ENCODE measurements at places on chromosomes 7 and 10.

DNA sequence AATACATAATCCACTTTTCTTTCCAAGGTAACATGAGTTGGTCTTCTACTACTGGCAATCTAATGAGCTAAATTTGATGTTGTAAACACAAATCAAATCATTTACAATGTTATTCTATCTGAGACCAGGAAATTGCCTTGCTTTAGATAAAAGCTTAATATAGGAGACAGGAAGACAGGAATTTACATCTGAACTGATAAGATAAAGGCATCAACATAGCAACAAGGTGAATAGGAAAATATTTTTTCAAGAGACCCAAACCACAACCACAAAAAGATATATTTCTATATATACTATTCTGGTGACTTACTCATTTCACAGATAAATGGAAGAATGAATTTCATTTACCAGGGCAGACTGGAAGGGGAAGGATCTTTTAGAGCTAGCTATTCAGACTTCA, 46.3 kb upstream of the CALCR start:
- DNase-seq = no peak

DNA sequence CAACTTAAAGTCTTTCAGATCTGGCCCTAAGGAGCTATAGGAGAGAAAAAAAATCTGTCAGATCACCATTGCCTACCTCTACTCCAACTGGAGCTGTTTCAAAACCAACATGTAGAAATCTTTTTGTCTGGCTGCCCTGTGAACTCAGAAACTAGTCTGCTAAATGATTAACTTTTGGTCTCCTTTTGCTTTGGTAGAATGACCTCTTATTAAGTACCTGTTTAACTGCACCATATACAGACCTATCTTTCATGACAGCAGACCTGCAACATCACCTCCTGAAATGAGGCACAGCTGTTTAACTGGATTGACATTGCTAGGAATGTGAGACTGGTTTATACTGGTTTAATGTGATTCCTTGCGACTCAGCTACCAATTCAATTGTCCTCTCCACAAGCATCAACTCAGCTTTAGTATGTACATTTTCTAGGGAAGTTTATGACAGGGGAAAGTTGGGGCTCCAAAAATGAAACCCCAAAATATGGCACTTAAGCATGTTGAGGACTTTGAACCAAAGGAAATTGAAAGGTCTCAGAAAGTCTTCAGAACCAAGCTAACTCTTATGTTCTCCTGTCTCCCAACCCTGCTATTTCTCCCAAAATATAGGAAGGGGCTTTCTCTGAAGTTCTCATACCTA, 1.8 kb downstream of the CYP3A43 start:
- DNase-seq = no peak

GRCh38 chr7:80848841-80849240, 70.0 kb downstream of the SEMA3C start:
- DNase-seq = no peak

GRCh38 chr7:26989897-26990670, 105.7 kb downstream of the HOXA1 start:
- DNase-seq = no peak

DNA sequence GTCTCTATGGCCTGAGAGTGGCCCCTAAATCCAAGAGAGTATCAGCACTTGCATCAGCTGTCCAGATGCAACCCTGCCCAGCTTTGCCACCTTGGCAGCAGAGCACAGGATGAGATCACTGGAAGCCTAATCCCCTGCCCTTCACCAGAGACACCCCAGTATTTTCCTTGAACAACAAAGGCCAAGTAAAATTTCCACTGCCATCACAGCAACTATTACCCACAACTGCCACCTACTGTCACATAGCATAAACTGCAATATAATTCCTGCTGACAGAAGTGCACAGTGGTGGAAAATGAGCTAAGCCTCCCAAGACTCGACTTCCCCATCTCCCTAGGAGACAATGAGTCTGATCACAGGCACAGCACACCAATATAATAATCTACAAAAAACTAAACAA, 462.8 kb upstream of the ZWINT start:
- no peak for DNase-seq

DNA sequence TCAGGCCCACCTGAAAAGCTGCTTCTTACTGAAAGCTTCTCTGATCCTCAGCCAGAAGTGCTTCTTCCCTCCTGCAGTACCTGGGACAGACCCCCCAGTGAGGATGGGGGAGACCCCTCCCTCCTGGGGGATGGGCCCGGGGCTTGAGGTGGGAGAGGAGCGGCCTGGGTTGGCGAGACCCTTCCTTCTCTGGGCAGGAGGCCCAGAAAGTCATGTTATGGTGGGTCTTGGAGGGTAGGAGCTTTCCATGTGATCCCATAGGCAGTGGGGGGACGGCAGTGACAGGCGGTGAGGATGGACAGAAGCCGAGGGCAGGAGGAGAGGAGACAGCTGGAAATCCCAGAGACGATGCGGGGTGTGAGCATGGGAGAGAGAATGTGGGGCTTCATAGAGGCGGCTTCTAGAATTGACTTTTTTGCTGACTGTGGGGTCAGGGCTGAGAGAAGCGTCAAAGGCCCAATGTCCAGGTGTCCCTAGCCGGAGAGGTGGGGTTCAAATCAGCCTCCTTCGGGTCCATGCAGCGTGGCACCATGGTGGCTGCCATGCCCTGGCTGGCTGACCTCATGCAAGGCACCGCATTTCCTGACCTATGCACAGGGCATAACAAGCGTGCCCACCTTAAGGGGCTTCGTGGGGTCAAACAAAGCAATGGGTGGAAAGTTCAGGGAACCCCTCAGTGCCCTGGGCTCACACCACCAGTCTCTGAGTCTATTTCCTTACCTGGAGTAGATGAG, 154.0 kb downstream of the UBE2H start:
- no peak for DNase-seq

- DNase-seq = no peak
Observed at GRCh38 chr10:103585011-103585405, 91.5 kb downstream of the NEURL1 start.

- no peak for DNase-seq
Observed at GRCh38 chr7:138975343-138976104, 5.7 kb downstream of the KIAA1549 start.

- DNase-seq = no peak
Observed at GRCh38 chr10:112327678-112328077, 44.5 kb downstream of the TECTB start.

- no peak for DNase-seq
Observed at GRCh38 chr7:47180516-47180826, 401.4 kb downstream of the TNS3 start.

- peak; percentile 73 for DNase-seq
Observed at GRCh38 chr10:132939957-132940790, 2.2 kb downstream of the CFAP46 start.

- DNase-seq = no peak
Observed at GRCh38 chr10:34723750-34724149, 91.3 kb downstream of the PARD3 start.

- no peak for DNase-seq
Observed at GRCh38 chr10:86964061-86964846, 4.0 kb upstream of the ADIRF start.

DNA sequence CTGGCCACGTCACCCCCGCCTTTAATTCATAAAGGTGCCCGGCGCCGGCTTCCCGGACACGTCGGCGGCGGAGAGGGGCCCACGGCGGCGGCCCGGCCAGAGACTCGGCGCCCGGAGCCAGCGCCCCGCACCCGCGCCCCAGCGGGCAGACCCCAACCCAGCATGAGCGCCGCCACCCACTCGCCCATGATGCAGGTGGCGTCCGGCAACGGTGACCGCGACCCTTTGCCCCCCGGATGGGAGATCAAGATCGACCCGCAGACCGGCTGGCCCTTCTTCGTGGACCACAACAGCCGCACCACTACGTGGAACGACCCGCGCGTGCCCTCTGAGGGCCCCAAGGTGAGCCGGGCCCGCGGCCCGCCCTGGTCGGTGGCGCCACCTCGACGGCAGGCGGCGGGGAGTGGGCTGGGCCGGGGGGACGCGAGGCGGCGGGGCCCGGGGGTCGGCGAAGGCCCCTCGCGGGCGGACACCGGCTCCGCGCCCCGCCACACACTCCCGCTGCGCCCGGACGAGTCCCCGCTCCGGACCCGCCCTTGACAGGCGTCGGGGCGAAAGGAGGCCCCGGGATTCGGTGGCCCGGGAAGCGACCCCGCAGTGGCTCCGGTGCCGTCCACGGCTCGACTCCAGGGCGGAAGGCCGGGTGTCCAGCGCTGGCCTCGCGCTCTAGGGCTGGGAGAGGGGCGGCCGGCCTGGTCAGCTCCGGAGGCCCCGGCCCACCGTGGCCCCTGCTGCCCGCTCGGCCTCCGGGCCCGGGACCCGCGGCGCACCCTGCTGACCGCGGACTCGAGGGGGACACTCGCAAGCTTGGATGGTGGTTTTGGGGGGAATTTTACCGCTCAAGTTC, 557 bp downstream of the BAG3 start:
- DNase-seq = peak; percentile 34

DNA sequence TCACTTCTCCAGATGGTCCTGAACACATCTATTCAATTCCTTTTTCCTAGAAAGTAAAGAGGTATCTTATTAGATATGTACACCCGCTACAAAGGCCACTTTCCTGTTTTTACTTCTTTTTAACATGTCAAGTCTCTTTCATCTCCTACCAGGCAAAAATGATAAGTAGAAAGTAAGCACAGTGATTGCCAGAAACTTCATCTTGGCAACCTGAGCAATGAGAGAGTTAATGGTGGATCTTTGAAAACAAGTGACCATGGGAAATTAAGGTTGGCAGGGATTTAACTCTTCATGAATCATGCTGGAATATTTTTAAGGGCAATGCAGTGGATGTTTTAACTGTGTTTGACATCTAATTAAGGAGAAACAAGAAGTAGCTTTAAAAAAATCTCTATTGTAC, 2.7 kb downstream of the SEMA3A start:
- DNase-seq = no peak

- no peak for DNase-seq
Observed at GRCh38 chr10:69908124-69908523, 106.4 kb downstream of the COL13A1 start.

DNA sequence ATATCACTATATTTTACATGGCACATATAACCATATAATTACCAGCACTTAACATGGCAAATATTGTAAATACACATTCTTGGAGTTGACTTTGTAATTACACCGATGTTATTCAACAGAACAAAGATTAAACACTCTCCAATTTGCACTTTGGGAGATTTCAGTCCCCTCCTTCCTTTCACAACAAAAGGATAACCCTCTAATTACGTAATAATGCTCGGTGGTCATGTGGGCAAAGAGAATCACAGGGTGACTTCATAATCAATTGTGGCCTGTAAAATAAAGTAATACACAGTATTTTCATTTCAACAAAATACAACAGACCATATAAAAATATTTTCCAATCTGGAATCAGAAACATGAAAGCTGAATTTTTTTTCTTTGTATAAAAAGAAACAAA, 73.2 kb downstream of the RHOBTB1 start:
- no peak for DNase-seq

- DNase-seq = peak; percentile 48
Observed at GRCh38 chr7:100091411-100092181, 2.8 kb downstream of the COPS6 start.

GRCh38 chr10:100600218-100600617, 64.5 kb downstream of the HIF1AN start:
- DNase-seq = no peak

DNA sequence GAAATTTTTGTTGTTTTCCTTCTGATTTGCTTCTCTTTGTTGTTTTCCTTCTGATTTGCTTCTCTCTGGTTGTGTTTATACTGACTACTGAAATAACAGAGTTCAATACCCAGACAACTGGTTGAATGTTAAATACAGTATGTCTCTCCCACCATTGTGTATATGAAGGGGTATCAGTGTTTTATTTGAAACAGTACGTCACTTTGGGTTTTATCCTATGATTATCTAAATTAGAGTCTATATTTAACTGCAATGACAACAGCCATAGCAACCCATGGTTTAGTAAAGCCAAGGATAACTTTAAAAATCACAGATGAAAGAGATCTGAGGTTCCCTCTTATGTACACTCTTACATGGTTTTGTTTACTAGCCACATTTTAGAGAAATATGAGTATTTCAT, 141.3 kb downstream of the GNAT3 start:
- no peak for DNase-seq

- DNase-seq = no peak
Observed at GRCh38 chr10:79417731-79418130, 27.7 kb downstream of the ZCCHC24 start.

DNA sequence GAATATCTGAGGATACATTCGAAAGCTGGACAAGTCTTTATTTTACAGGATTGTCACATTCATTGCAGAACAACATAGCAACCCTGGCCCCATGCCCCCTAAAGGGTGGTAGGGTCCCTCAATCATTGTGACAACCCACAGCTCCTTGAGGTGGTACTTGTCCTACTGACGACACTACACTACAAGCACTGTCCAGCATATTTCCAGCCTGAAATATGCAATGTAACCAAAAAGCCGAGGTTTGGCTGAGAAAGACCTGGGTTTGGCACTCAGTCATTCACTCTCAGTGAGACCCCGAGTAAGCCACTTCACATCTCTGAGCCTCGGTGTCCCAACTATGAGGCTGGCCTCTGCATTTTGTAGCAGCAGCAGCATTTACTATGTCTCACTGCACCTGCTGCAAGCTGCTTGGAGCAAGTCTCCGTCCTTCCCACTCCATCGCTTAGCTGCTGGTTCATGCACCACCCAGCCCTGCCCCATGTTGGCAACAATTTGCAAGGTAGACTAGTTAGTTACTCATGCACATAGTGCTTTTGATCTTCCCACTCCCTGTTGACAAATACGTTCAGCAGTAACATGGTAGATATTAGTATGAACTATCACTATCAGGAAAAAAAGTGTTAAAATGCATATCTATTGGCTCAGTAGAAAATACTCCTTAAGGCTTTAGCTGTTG, 43.6 kb upstream of the TNPO3 start:
- DNase-seq = no peak

DNA sequence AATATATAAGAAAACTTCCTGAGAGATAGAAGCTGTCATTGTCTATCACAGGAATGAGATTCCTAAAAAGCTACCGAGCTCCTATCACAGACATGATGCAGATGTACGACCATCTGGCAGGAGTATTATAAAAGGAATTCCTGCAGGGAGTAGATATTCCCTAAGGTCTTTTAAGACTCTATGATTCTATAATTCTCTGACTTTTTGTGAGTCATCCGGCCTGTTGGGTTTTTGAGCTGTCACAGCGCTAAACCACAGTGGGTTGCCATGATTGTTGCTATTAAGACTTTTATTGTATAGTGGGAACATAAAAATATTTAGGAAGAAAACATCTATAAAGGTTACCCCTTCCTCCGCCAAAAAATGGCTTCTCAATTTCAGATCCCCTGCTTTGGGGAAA, 223.4 kb downstream of the BMPER start:
- no peak for DNase-seq

DNA sequence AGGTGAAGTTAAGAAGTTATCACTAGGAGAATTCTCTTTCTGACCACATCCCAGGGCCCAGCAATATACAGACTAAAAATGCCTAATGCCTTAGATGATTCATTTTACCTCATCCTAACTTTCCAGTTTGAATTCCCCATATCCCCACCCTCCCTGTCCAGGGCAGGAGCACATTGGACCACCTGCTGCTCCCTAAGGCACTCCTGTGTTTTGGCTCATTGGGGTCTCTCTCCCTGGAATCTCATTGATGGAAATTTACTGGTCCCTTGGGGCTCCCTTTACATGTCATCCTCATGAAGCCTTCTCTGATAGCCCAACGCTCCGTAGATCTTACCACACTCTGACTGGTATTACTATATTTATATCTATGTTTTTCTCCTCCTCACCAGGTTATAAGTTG, 2.7 kb downstream of the IL2RA start:
- DNase-seq = peak; percentile 24

Data from activated CD4-positive, alpha-beta T cell treated with anti-CD3 and anti-CD28 coated beads for 48 hours (primary cell).